ENCODE measurements at places on chromosomes 7 and 10.
A peak's percentile ranks its signal among the peaks of the same experiment; 100 is the strongest.

DNA sequence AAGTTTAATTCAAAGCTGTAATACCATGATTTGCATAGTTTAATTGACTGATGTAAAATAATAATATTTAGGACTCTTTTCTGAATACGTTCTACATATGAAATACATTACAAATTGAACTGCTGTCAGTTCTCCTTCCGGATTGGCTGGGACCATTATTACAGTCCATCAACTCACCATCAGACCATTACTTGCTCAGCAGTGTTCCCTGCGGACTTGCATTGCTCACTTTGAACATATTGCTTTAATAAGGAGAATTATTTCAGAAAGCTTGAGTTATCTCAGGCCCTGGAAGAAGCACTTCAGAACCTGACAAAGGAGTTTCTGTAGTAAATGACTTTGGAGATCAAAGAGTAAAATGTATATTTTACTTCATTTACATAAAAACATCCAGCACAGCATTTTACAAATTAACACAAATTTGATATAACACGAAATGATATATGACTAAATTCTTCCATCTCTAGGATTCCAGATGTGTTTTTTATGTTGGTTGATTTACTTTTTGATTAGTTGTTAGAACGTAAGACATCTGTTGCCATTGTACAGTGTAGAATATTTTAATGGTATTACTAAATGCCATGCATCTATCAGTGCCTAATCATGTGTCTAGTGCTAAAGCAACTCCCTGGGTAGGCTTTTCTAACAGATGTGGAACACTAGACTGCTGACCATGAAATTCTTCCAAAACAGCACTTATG lies 418.5 kb upstream of the SEMA3A start:
- DNase-seq = no peak

GRCh38 chr7:123864966-123865365 lies 20.0 kb downstream of the HYAL4 start:
- DNase-seq = no peak

- no peak for DNase-seq
Measured at GRCh38 chr10:110425684-110426293, 71.9 kb upstream of the DUSP5 start.

GRCh38 chr10:24622781-24623301 lies 100.8 kb downstream of the ARHGAP21 start:
- no peak for DNase-seq

DNA sequence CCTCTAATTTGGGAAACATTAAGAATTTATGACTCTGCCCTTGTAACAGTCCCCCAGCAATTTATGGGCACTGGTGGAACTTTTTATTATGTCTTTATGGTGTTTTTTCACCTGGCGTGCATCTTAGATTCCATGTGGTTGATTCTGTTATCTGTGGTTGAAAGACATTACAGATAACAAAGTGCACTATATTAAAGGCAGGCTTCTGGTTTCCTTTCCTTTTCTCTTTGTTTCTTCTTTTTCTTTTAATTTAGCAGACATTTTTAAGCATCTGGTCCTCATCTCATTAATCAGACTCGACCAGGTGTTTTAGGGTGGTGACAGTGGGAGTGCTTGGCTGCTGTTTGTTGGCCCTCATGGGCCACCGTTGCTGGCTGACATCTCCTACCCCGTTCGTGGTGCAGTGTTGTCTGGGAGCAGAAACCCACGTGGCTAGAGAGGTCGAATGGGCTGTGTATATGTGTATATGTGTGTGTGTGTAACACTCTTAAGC lies 77.4 kb downstream of the LRMDA start:
- DNase-seq = no peak

GRCh38 chr7:2732959-2733584 lies 45.1 kb downstream of the AMZ1 start:
- peak; percentile 42 for DNase-seq

- DNase-seq = peak; percentile 66
Measured at GRCh38 chr10:24744946-24745345, 21.3 kb upstream of the ARHGAP21 start.

DNA sequence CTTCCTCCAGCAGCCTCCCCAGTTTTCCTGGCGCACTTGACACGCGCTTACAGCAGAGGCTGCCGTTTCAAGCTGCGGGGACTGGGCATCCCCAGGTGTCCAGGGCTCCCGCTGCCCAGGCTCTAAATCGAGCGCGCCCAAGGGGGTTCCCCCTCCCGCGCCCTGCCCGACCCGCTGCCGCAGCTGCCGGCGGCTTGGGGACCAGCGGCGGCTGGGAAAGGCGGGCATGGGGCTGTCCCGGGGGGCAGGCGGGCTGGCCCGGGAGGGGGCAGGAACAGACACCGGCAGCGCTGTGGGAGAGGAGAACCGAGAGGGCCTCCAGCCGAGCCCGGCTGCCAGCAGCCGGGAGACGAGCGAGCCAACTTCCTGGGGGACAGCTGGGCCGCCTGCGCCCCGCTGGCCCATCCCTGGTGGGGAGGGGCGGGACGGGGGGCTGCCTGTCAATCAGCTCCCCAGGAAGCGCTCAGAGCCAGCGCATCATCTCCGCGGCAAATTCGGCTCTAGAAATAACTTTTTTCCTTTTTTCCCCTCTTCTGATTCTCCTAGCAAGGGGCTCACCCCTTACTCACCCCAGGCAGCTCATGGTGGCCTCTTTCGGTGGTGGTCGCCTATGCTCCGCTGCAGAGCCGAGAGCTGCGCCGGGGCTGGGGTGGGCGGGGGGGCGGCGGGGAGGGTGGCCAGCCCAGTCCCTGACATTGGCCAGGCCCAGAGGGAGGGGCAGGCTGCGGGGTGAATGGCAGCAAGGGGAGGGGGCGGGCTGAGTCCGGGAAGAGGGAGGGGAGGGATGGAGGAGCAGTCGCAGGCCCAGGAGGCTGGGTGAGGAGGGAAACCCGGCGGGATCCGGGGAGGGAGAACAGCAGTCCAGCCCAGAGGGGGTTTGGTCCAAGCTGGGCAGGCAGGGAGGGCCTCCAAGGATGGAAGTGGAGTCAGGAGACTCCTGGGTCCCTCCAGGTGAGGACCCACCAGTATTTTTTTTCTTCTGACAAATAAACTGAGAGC lies 14.7 kb downstream of the GRID2IP start:
- DNase-seq = no peak

DNA sequence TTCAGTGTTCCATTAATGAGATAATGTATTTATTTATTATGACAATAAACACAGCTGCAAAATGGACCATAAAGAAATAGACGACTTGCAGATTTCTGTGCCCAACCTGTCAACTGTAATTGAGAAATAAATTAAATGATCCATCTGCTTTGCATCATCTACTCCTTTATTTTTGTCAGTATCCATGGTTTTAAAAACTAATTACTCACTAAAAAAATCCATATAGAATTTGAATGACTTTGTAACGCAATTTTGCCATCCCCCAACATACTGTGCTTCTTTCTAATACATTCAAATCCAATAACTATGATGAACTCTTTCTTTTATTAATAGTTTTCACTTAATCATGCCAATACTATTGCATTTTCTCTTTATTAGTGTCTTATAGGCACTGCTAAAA lies 388.5 kb upstream of the SORCS1 start:
- no peak for DNase-seq

- DNase-seq = no peak
Measured at GRCh38 chr7:43698460-43699255, 30.7 kb downstream of the COA1 start.

GRCh38 chr10:125982260-125982948 lies 86.0 kb downstream of the FANK1 start:
- peak; percentile 91 for DNase-seq

GRCh38 chr7:94374231-94374630 lies 20.5 kb upstream of the COL1A2 start:
- no peak for DNase-seq

DNA sequence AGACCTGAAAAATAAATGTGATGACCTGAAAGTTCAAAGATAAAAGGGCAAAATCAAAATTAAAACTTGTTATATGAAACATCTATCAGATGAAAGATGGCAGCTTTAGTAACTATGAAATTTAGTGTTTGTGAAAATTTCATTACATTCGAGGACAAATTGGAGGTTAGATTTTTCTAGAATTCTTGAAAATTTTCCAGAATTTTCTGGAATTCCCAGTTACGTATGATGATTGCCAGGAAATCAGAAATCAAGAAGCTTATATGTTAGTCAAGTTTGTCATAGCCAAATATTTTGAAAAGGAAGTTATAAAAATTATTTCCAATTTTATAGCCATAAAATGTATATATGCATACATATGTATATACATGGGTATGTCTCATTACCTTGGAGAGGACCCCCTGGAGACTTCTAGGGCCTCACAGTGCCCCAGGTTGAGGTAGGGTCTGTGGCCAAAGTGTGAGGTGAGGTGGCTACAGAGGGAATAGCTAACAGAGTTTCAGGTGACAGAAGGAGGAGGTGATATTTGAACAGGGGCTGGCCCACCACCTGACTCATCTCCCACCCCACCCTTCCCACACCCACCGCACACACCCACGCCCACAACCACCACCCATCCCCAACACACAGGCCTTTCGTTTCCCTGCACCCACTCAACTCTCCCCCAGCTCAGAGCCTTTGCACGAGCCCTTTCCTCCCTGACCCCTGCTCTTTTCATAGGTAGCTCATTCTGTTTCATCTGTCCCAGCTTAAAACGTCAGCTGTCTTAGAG lies 21.5 kb downstream of the C10orf105 start:
- no peak for DNase-seq

GRCh38 chr7:127226685-127227374 lies 25.9 kb downstream of the GRM8 start:
- DNase-seq = no peak
